Activated CD4-positive, CD25-positive, alpha-beta regulatory T cell (primary cell): ENCODE measurements at places on chromosomes 12 and 14.

GRCh38 chr12:70645494-70646317 is 8.5 kb upstream of the PTPRB start:
- DNase-seq = no peak

- no peak for DNase-seq
These were observed 43.2 kb upstream of the BMAL2 start for GRCh38 chr12:27289414-27289813.

GRCh38 chr14:77198561-77198960 is 17.0 kb downstream of the TMEM63C start:
- DNase-seq = no peak

GRCh38 chr14:60922050-60922449 is 58.8 kb downstream of the TRMT5 start:
- DNase-seq = no peak

- DNase-seq = no peak
These were observed 168.2 kb upstream of the BCL2L14 start for GRCh38 chr12:11902525-11902875.

- no peak for DNase-seq
These were observed 26.5 kb downstream of the NUAK1 start for GRCh38 chr12:106112145-106112821.

GRCh38 chr14:94395888-94396574 is 7.6 kb upstream of the SERPINA1 start:
- no peak for DNase-seq

DNA sequence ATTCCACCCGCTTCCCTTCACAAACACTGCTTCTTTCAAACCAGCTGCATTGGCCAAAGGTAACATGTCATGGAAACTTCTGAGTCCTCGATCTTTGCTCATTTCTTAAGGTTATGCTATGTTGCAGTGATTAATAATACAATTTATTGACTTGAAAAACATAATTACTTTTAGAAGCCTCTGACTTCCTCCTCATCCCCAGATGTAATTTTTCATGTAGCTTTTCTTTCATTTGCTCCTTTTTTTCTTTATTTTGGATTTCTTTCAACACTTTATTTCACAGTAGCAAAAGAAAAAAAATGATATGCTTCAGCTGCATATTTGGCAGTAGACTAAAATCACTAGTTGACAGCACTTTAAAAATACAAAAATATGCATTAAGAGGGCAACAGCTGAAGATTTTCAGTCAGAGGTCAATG is 116.2 kb downstream of the LRRIQ1 start:
- DNase-seq = no peak

- no peak for DNase-seq
These were observed 54.4 kb downstream of the SETD3 start for GRCh38 chr14:99426265-99426664.

DNA sequence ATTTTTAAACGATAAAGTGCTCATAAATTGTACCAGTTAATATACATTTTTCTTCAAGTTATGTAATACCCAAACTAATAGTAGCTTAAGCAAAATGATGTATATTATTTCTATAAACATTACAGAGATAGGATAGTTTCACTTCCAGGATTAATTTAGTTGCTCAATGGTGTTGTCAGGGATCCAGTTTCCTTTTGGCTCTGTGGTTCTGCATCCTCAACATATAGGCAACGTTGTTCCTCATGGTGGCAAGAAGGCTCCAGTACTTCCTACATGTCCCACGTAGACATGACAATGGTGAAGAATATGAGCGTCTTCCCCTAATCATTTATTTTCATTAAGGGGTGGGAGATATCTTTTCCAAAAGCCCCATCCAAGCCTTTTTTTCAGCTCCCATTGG is 60.7 kb upstream of the DCD start:
- DNase-seq = no peak

- no peak for DNase-seq
These were observed 130.7 kb downstream of the TSPAN9 start for GRCh38 chr12:3207858-3208257.

GRCh38 chr12:49969651-49970429 is 2.9 kb upstream of the AQP6 start:
- no peak for DNase-seq

DNA sequence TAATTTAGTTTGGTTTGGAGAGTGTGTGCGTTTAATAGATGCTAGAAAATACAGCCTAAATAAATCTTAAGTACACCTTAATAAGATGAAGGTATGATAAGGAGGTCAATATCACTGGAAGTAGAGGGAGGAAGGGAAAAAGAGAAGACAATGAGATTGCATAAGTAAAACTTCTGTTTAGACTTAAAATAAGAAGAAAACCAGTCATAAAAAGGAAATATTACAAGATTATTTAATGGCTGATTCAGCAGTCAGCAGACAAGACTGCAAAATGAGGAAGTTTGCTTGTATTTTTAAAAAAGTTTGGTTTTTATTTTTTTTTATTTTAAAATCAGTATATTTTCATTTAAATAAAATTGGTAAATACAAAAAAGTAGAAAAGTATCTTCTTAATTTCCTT is 3.2 kb downstream of the SLC38A6 start:
- no peak for DNase-seq

DNA sequence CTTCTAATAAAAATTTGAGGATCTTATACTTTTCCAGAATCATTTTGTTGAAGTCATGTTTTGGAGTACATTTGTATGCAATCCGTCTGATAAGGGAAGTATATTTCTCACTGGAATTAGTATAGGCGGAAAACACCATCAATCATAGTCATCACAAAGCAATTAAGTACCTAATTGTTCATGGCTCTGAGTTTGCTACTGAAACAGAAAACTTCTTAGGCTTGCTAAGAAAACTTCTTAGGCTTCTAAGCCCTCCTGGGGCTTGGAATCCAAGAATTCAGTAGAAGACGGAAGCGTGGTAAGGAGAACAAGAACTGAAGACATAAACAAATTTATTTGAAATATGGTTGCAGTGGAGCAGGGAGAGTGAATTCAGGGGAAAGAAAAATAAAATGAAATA is 636.3 kb downstream of the DIO2 start:
- no peak for DNase-seq

DNA sequence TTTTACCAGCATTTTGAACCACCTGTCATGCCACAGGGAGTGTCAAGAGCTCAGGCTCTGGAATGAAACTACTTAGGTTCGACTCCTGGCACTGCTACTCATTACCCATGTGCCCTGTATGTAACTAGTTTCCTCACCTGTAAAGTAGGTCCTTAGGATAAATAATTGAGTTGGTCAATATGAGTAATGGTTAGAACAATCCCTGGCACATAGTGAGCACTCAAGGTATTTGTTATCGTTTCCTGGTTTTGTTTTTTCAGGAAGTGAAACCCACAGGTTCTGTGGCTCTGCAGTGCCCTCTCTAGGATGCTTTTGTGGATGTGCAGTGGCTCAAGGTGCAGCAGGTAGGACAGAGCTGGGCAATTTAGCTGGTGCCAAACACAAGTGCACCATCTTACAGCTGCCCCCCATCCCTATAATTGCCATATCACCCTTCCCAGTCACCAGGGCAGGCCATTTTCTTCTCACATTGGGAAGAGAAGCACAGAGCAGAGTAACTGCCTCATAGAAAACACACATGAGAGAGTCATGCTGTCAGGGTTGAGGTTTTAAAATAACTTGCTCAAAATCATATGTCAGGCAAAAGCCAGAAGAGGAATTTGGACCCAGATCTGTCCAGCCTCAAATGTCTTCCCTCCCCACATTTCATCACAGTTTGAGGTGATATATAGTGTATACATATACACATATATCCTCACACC is 297.5 kb downstream of the RPAP3 start:
- DNase-seq = no peak

DNA sequence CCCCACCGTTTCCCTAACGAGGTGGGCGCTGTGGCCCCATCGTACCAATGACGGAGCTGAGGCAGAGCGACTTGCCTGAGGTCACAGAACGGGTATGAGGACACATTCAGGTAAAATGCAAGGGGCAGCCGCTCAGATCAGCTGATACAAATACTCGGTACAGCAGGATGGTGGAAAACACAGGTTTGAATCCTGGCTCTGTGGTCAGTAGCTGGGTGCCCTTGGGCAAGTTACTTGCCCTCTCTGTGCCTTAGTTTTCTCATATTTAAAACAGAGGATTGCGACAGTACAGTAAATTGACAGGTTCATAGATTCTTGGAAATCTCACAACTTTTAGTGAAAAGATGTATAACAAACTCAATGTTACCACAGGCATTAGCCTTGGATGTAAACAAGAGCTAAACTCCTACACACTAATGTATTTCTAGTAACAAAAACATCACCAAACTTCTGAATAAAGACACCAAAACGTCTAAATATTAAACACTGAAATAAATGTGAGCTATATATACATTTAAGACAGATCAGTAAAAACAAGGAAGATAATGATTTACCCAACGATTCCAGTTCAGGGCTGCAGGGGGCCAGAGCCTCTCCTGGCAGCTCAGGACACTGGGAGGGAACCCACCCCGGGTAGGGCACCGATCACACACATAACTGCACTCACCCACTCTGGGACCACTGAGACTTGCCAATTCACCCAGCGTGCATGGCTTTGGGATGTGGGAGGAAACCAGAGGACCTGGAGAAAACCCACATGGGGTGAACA is 128.4 kb downstream of the RBM19 start:
- DNase-seq = no peak

- no peak for DNase-seq
These were observed 18.1 kb downstream of the WNK1 start for GRCh38 chr12:770479-770878.
